ENCODE measurements at places on chromosomes 7 and 10. TPM values are rescaled to one million over a fixed set of nuclear protein-coding genes. Genes with fewer than 3 reads are reported as not detected.

- DNase-seq: no peak
- H3K36me3 ChIP-seq: peaks cover 14% of the 10 kb centered on the region
- H3K4me3 ChIP-seq: no peak overlapping the region
- peaks cover 10% of the 10 kb centered on the region for H3K4me1 ChIP-seq
Measured at GRCh38 chr7:5441840-5442503, 18.3 kb upstream of the TNRC18 start.

DNA sequence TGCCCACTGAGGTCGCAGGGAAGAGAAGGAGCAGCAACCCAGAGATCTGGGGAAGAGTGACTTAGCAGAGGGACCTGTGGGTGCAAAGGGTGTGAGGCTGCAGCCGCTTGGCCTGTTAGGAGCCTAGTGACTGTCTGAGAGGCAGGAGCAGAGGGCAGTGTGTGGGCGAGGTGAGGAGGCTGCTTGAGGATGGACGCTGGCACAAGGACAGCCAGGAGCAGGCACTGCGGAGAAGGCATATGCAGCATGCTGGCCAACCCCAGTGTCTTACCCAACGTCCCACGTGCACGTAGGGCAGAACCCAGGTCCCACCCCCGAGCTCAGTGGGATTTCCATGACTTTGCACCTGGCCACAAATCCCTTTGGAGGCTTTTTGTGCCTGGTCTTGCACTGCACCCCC is 54.1 kb downstream of the C10orf105 start:
- H3K4me3 ChIP-seq: no peak overlapping the region
- DNase-seq: no peak
- no peak overlapping the region for H3K27ac ChIP-seq
- peaks cover 22% of the 10 kb centered on the region for H3K4me1 ChIP-seq

Gene FRAT1
- total RNA-seq: 2.4 TPM

DNA sequence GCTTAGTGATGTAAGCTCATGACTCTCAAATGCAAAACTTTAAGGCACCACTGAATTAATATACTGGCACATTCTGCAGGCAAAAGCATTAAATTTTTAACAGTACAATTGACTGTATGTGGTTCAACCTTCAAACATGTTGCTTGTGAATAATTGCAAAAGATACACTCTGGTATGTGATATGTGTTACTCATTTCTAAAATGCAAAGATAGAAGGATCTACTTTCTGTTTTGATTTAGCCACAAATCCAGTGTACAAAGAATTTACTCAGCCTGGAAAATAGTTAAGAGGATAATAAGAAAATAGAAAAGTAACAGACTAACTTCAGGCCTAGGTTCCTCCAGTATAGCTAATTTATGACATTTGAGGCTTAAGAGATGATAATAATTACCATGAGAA is 66.6 kb upstream of the NOBOX start:
- no peak for DNase-seq
- no peaks in the 10 kb centered on the region for H3K36me3 ChIP-seq
- H3K4me3 ChIP-seq: no peak overlapping the region
- H3K27ac ChIP-seq: no peak overlapping the region
- peaks cover 9% of the 10 kb centered on the region for H3K4me1 ChIP-seq

DNA sequence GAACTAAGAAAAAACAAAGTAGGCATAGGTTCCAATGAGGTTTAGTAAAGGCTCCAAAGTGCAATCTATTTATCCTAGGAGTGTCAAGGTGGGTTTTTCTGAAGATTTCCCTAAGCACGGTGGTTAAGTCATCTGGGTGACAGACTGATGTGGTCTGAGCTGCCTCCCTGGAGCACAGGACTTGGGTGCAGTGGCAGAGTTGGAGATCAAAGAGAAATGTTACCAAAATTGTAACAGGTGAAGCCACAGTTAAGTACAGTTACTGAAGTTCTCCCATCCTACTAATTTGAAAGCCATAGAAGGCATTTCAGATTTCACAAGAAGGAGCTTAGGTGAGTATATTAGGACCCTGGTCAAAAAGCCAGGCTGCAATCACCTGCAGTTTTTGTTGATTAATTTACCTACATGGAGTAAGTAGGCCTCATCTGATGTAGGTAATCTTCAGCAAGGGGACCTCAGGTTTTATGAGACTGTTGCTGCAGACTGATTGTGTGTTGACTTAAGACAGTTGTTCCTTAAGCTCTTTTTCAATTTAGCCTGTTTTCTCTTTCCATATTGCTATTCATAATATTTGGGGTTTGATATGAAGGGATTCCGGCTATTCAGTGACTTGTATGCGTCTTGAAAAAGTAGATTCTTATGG is 3.0 kb downstream of the DLX6 start:
- no peak overlapping the region for H3K27ac ChIP-seq
- H3K27me3 ChIP-seq: peaks cover 90% of the 10 kb centered on the region
- no peak for DNase-seq
- H3K4me3 ChIP-seq: no peak overlapping the region
- peaks cover 23% of the 10 kb centered on the region for H3K4me1 ChIP-seq

Gene MINDY4
- total RNA-seq: 11.6 TPM

DNA sequence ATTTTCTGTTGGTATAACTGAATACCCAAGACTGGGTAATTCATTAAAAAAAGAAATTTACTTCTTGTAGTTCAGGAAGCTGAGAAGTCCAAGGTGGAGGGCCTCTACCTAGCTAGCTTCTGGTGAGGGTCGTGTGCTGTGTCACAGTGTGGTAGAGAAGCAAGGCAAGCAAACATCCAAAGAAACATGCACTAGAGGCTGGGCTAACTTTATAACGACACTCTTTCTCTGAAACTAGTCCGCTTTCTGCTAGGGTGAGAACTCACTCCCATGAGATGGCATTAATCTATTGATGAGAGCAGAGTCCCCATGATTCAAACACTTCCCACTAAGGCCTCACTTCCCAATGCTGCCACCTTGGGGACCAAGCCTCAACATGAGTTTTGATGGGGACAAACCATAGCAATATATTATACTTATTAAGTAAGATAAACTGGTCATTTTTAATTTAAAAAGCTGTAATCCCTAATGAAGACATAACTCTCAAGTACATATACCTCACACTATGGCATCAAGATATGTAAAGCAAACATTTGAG is 50.8 kb downstream of the PHYHIPL start:
- no peak overlapping the region for H3K27ac ChIP-seq
- no peak for DNase-seq
- no peaks in the 10 kb centered on the region for H3K36me3 ChIP-seq
- peaks cover 4% of the 10 kb centered on the region for H3K4me1 ChIP-seq
- no peaks in the 10 kb centered on the region for H3K27me3 ChIP-seq

- no peaks in the 10 kb centered on the region for H3K36me3 ChIP-seq
- H3K4me1 ChIP-seq: no peaks in the 10 kb centered on the region
- no peak overlapping the region for H3K4me3 ChIP-seq
- H3K27ac ChIP-seq: no peak overlapping the region
Measured at GRCh38 chr10:56449770-56450169, 88.7 kb upstream of the ZWINT start.

Gene OR2A7
- 11.3 TPM for total RNA-seq

GRCh38 chr7:155844019-155844453 is 31.8 kb upstream of the SHH start:
- no peak overlapping the region for H3K4me3 ChIP-seq
- peaks cover 23% of the 10 kb centered on the region for H3K27me3 ChIP-seq
- DNase-seq: no peak
- no peaks in the 10 kb centered on the region for H3K4me1 ChIP-seq

GRCh38 chr7:144408121-144408520 is 4.6 kb upstream of the NOBOX start:
- no peaks in the 10 kb centered on the region for H3K36me3 ChIP-seq
- H3K27me3 ChIP-seq: no peaks in the 10 kb centered on the region
- H3K4me3 ChIP-seq: no peak overlapping the region
- peaks cover 29% of the 10 kb centered on the region for H3K4me1 ChIP-seq
- no peak overlapping the region for H3K27ac ChIP-seq

Gene PLEKHS1
- total RNA-seq: not detected

Measured in mesothelial cell of epicardium (in vitro differentiated cells).